ENCODE measurements at places on chromosomes 2 and 18.

GRCh38 chr2:11377928-11378545 is 33.6 kb upstream of the ROCK2 start:
- DNase-seq = no peak

GRCh38 chr2:134178138-134178877 is 75.6 kb upstream of the MGAT5 start:
- no peak for DNase-seq

DNA sequence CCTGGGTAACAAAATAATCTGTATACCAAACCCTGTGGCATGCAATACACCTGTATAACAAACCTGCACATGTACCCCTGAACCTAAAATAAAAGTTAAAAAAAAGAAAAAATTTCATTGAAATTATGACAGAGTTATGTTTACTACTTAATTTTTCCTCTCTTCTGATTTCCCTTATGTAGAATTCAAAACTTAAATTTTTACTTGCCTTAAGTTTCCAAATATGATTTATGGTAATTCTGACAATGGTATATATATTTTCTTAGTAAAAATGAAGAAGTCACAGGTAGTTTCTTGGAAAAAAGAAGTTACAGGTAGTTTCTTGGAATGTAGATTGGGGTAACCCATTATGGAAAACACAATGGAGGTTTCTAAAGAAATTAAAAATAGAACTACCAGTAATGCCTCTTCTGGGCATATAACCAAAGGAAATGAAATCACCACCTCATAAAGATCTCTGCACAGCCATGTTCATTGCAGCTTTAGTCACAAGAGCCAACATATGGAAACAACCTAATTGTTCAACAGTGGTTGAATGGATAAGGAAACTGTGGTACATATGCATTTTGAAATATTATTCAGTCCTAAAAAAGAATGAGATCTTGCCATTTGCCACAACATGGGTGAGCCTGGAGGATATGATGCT is 164.9 kb downstream of the BABAM2 start:
- DNase-seq = no peak

- no peak for DNase-seq
Observed at GRCh38 chr2:225526760-225527390, 127.4 kb downstream of the NYAP2 start.

DNA sequence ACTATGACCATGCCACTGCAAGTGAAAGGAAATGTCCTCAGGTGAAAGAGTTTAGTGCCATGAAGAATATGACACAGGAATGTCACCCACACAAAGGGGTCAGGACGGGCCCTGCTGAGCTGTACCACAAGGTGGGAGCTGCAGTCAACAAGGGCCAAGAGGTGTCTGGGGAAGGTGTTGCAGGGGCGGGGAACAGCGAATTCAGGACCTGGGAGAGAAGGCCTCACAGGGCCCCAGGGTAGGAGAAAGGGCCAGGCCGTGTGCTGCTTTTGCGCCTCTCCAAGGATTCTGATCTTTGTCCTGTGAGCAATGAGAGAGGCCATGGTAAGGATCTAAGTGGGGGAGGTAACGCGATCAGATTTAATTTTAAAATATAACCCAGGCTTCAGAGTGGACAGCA is 23.6 kb downstream of the CYB5A start:
- DNase-seq = no peak

DNA sequence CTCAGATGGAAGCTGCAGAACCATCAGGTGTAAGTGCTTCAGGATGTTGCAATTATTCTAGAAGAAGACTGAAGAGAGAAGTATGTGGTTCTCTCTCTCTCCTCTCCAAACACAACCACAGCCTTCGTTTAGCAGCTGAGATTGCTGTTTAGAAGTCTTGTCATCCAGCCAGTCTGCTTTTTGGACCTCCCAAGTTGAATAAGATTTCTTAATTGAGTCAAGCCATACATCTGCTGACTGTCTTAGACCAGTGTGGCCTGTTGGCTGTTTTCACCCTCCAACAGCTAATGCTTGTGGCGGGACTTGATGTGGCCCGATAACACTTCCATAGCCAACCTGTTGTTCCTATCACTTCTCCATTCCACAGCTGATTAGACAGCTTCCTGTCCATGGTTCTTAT is 91.3 kb upstream of the TMEM17 start:
- DNase-seq = no peak

- no peak for DNase-seq
Observed at GRCh38 chr2:46913471-46914381, 1.9 kb downstream of the MCFD2 start.

- DNase-seq = no peak
Observed at GRCh38 chr18:4230450-4231168, 224.5 kb downstream of the DLGAP1 start.

- DNase-seq = no peak
Observed at GRCh38 chr2:175136334-175137215, 31.4 kb downstream of the ATF2 start.

DNA sequence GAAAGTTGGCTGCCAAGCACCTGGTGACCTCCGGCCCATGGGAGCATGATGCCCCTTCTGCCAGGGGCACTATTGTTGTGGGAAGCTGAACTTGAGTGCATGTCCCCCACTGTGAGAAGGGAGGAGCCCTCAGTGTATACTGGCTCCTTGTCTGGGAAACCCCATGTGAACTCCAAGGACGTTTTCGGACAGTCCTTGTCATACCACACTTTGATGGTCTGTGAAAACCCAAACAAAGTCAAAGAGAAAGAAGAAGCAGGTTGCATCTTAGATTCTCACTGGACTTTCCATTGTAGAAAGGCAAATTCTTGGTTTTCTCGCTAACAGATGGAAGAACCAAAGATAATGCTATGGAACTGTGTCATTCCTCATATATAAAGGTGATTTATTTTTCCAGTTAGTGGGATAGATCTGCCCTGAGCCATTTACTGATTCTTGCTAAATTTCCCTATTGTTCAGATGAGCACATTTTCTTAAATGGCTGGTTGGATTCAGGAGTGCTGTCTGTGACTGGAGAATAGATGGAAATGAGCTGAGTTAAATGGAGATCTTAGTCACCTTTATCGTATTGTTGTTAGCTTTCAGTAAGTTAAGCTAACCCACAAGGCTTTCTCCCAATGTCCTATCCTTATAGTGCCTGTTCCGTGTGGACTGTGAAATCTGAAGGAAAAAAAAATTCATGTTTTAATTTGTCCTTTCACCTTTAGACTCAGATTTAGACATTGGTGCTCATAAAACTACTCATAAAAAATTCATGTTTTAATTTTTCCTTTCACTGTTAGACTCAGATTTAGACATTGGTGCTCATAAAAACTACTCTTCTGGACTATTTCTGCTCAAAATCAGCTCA is 166.6 kb downstream of the ACTR3 start:
- DNase-seq = no peak

DNA sequence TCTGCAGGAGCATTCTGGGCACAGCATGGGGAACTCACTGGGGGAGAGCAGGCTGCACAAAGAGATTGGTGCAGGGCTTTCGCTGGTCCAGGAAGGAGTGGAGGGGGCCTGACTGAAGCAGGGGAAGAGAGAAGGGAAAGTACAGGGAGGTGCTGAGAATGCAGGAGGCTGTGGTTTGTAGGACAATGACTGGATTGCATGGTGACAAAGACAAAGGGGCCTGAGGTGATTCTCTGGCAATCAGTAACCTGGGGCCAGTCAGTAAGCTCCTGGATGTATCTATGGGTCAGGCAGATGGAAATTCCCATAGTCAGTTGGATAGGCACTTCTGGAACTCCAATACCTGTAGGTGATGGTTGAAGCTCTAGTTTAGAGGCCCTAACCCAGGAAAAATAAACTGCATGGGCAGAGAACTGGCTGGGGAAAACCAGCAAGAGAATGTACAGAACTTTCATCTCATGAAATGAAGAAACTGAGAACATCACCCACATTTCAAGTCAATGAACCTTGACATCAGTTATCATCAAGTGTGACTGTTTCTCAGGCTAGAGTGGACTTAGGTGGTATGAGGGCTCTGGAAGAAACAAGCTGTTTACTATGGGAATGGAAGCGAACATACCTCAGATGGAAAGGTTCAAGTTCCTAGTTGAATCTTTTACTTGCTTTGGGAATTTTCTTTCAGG is 193.2 kb downstream of the TPGS2 start:
- DNase-seq = no peak

- DNase-seq = no peak
Observed at GRCh38 chr2:238380785-238381184, 45.9 kb upstream of the ASB1 start.

- no peak for DNase-seq
Observed at GRCh38 chr18:79872527-79873444, 75.0 kb downstream of the KCNG2 start.

DNA sequence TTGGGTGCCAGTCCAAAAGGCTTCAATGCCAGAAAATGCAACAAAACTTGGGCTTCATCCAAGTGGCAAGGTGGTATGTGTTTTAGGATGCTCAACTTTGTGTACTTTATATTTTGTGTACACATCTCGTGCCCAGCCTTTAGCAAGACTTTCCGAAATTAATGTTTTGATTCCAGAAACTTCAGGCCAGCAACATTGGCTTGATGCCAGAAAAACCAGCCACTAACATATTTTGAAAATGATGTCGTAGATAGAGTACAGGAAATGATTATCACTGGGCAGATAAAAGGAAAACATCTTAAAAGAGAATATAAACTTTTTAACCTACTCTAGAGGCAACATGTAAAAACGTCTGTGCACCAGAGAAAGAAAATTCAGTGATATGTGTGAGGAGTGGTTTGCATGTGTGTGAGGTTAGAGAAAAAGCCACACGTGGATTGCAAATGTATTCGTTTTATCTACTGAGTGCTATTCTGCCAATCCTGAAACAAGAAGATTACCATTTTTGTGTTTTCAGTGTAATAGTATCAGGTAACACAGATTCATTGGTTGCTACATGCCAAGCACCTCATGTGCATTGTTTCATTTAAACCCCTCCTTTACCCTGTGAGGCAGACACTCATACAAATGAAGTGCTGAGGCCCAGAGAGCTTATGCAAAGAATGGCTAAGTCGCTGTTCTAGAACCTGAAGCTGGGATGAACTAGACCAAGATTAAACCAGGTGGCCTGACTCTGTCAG is 264.8 kb downstream of the C1D start:
- no peak for DNase-seq

DNA sequence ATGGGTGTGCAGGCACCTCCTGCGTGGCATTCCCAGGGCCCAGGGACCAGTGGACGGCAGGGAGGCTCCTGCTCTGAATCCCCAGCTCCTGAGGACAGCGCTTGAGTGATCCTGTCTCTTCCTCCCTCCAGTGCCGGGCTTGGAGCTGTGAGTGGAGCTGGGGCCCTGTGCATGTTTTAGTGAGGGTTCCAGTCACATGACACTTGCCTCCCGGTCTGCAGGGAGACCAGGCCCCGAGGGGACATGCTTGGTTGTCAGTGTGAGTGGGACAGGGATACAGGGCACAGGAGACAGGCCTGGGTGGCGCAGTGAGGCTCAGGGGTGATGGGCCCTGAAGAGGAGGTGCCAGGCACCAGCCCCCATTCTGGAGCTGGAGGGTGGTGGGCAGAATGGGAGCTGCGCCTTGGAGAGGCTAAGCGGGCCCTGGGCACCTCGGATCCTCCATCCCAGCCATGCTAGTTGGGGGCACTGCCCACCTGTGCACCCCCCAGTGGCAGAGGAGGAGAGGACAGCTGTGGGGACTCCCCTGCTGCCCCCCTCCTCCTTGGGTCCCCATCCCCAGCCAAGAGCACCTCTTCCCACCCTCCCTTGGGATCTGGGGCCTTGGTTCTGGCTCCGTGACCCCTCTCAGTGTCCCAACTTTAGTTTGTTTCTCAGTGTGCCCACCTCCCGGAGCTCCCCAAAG is 12.0 kb downstream of the ARHGEF4 start:
- DNase-seq = no peak

DNA sequence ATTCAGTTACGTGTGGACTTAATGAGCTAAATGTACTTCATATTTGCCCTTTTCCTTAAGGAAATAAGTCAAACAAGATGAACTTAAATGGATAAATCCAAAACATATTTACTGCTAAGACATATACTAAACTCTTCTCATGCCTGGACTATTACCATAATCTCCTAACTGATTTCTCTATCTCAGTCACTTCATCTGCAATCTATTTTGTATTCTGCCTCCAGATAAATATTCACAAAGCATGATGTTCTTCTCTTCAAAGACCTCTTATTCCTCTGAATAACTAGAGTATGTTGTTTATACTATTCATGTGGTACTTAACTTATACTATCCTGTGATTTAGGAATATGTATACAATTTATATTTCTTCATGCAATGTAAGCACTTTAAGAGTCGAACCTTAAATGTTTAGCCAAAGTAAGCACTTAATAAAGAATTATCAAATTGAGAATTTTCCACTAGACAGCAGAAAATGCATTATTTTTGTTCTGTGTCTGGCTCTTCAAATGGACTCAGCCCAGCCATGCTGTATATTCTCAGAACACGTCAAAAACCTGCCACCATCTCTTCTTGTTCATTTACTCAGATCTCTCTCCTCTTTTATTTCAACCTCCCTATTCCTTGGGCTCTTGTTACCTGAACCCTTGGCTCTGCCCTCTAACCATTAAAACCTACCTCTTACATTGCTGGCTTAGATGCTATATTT is 79.9 kb upstream of the ARHGAP28 start:
- no peak for DNase-seq

DNA sequence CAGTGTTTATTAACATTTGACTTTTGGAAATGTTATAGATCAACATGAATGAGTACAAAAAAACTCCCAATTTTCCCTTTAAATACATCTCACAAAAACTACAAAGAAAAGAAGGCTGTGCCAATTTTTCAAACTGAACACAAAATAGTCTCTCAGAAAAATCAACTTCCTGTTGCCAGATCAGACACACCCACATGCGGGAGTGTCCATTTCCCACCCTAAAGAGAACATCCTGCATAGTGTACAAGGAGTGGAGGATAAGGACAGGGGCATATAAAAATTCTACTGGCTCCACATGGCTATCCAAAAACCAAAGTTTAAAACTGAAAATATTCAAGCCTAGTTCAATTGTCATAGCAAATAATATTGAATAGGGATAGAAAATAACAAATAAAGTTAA is 165.3 kb downstream of the ATAD2B start:
- no peak for DNase-seq

GRCh38 chr18:9130195-9130594 is 6.4 kb upstream of the ANKRD12 start:
- DNase-seq = no peak

DNA sequence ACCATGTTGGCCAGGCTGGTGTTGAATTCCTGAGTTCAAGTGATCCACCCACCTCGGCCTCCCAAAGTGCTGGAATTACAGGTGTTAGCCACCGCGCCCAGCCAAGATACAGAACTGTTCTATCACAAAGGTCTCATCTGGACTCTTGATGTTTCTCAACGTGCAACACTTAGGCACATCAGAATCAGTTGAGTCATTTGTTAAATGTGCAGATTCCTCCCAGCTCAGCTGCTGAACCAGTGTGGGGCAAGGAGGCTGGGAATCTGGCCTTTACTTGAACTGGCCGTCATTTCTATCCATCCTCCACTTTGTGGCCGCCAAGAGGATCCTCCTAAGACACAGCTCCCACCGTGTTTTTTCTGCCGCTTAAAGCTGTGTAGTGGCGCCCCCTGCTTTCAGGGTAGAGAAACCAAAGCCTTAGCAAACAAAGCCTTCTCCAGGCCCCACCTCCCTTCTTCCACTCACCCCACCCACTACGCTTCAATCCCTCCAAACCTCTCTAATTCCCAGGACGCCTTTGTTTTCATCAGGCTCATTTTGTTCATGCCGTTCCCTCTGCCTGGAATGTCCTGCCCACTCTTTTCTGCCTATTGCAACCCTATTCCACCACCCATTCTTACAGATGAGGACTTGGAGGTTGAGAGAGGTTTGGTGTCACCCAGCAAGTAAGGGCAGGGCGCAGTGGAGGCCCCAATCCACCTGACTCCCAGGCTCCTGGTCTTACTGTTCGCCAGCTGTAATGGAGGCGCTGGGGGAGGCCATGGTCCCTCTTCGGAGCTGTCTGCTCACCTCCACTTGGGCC is 776 bp upstream of the SPEG start:
- no peak for DNase-seq

Measured in stimulated activated CD8-positive, alpha-beta memory T cell treated with anti-CD3 and anti-CD28 coated beads, Interleukin-7, amount 100 ng/mL, for 24 hours (primary cell).